Retina (tissue), 1 donor: ENCODE measurements at places on chromosomes 3 and 15.

- no peak for DNase-seq
Measured at GRCh38 chr15:31206386-31207181, 105.1 kb upstream of the TRPM1 start.

DNA sequence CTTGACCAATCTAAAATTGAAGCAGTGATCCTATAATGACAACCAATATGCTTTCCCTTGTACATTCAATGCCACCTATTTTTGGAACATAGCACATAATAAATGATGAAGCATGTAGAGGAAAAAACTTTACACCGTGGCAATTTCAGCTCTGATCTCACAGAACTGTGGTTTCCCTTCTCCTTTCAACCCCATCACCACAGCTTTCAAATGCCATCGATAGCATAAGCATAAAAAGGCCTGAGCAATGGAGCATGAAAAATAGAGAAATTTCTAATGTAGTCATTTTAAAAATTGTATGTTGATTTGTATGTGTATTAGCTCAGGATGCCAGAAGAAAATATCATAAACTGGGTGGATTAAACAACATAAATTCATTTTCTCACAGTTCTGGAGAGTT lies 406.0 kb upstream of the TMCO5A start:
- no peak for DNase-seq

- DNase-seq = no peak
Measured at GRCh38 chr3:15497964-15498363, 23.5 kb downstream of the COLQ start.

- DNase-seq = no peak
Measured at GRCh38 chr15:41778521-41778920, 4.2 kb downstream of the MAPKBP1 start.

- no peak for DNase-seq
Measured at GRCh38 chr3:194194757-194195085, 58.8 kb downstream of the HES1 start.

GRCh38 chr15:99681990-99682389 lies 51.2 kb downstream of the LYSMD4 start:
- no peak for DNase-seq
